ENCODE measurements at places on chromosomes 12 and 14. TPM values are rescaled to one million over a fixed set of nuclear protein-coding genes. Genes with fewer than 3 reads are reported as not detected.

Gene PKP2
- total RNA-seq = 1.6 TPM

Gene SSTR1
- 0.90 TPM for total RNA-seq

Gene TRIM9
- 19.6 TPM for total RNA-seq

Gene PTPRO
- 22.5 TPM for total RNA-seq

Gene RD3L
- not detected for total RNA-seq

DNA sequence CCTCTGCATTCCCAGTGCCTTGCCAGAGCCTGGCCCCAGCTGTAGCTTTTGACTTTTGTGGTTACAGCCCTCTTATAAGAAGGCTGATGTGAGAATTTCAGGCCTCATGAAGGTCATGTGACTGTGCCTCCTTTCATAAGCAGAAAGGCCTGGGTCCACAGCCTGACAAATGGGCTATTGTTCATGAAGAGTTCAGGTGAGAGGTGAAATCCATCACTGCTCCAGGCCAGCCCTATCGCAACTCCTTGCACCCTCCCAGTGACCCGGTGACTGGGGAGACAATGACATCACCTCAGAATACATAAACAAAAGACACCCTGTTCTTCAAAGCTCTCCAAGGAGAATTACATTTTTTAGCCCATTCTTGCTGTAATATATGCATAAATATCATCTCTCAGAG is 321.5 kb downstream of the PCNX1 start:
- ATAC-seq = peak; percentile 28

- ATAC-seq = no peak
Measured at GRCh38 chr14:61365667-61366212, 44.4 kb downstream of the PRKCH start.

- peak; percentile 67 for ATAC-seq
Measured at GRCh38 chr14:28754209-28754985, 12.2 kb upstream of the FOXG1 start.

- ATAC-seq = peak; percentile 29
Measured at GRCh38 chr12:50545786-50546185, 41.0 kb downstream of the DIP2B start.

- ATAC-seq = no peak
Measured at GRCh38 chr12:101927999-101928398, 50.6 kb downstream of the DRAM1 start.

- no peak for ATAC-seq
Measured at GRCh38 chr12:39440781-39441180, 2.1 kb downstream of the KIF21A start.

- peak; percentile 49 for ATAC-seq
Measured at GRCh38 chr14:103679351-103679750, 35.9 kb downstream of the XRCC3 start.

DNA sequence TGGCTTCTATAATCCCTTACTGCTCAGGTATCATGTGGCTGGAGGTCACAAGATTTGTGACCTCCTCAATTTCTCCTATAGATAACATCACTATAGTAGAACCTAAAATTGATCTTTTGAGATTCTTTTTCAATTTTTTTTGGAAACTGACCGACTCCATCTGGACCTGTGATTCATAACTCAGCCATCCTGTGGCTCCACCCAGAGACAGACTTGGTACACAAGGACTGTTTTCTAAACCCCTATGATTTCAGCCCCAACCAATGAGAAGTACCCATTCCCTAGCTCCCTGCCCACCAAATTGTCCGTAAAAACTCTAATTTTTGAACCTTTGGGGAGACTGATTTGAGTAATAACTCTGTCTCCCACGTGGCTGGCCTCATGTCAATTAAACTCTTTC is 148.9 kb downstream of the SYT10 start:
- ATAC-seq = no peak

DNA sequence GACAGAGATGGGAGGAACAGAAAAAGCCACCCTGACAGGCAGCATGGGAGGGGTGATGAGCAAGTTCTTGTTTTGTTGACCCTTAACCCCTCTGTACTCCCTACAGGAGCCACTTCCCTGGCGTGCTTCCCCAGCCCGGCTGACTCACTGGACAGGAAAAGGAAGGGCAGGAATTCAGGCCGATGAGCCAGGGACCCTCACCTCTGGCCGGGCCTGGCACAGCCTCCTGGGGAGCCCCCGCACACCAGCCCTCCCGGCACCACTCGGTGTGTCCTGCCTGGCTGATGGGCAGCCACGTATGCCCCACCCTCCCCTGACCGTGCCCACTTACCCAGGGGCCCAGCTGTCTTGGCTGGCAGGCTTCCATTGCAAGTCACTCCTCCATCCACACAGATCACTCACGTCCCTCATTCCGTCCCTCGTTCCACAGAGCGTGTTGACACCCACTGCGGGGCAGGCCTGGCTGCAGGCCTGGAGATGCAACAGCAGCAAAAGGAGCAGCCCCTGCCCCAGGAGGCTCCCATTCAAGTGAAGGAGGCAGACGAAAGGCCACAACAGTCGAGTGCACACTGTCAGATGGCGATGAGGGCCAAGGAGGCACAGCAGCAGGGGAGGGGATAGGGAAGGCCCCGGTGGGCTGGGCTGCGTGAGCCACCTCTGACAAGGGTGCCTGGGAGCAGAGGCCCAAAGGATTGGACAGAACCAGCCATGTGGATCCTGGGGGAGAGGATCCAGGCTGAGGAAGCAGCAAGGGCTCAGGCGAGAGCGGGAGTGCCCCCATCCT is 19.7 kb upstream of the CD9 start:
- ATAC-seq = peak; percentile 9

DNA sequence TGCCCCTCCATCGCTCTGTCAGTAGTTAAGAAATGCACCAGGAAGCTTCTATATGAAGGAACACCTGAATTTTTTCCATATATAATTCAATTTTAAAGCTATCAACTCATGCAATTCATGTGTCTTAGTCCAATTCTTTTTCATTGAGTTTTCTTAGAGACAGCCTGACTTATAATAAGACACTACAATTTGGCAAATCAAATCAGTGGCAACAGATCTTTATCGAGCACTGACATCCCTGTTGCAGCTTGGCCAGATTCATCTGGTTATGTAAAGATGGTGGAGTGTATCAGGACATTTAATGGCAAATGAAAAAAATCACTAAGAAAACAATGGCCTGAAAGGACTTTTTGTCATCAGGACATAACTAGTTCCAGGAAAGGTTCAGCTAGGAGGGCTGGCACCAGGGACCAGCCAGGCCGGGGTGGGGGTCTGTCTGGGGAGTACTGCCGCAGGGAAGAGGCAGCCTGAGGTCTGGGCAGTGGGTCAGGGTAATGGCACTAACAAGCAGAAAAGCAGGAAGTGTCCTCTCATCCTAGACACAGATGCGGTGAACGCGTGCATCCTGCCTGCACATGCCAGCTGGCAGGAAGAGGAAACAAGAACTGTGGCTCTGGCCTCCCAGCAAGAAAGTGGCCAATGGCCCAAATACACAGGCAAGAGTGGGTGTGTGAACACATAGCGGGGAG is 100.5 kb upstream of the LMNTD1 start:
- peak; percentile 55 for ATAC-seq

DNA sequence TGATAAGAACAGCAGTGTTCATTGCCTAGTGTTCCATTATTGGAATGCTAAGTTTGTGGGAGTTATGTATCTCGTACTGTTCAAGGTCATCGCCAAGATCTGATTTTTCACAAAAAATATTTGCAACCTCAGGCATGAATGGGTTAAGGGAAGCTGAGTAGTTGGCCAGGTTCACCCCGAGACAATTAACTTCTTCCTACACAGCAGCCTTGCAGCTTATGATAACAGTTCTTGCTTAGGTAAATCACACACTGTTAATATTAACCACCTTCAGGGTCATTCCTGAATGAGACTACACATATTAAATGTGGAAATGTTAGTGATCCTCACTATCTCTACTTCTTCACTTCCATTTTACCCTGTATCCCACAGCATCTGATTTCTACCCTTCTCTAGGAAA is 18.0 kb downstream of the FKBP11 start:
- no peak for ATAC-seq

GRCh38 chr12:118120579-118121363 is 15.2 kb upstream of the PEBP1 start:
- ATAC-seq = peak; percentile 83

- no peak for ATAC-seq
Measured at GRCh38 chr14:66959437-66960050, 229.7 kb upstream of the GARIN2 start.
